ENCODE measurements at places on chromosomes 1 and 21.
A peak's percentile ranks its signal among the peaks of the same experiment; 100 is the strongest.

DNA sequence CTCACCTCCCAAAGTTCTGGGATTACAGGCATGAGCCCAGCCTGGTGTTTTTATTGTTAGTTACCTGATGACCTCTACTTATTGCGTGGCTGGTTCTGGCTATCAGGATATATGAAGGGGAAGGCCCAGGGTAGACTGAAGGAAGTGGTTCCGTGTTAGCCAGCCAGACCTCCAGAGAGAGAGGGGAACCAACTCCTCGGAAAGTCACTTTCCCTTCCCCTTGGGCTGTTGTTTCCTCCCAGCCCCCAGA is 2.5 kb upstream of the RCSD1 start:
- DNase-seq: no peak

DNA sequence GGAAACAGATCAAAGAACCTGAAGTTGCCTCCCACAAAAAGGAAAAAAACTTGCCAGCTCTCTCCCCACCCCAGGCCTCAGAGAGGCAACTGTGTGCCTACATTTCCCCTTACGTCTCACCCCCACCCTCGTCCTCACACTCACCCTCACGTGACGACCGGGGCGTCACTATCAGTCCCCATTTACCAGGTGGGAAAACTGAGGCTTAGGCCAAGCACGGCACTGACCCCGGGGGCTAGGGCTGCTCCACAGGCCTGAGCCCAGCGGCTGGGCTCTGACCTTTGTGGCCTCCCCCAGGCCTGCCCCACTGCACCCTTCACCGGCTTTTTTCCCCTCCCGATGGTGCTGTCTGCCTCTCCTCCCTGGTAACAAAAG is 51.5 kb upstream of the RUNX3 start:
- no peak for DNase-seq

DNA sequence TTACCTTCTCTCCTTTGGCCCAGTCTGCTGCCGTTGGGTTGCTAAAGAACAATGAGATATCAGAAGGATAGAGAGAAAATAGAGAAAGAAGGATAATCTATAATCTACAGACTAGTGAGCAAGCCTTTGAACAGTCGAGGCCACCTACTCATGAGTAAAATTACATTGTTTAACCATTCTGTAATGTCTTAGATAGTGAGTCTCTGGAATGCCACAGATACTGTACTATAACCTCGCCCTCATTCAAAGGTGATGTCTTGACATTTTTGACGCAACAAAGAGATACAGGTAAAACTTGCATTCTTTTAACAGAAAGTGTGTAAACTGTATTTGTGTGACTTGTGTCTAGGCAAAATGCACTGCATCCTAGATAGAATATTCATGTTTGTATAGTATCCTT is 77.9 kb downstream of the LAMC1 start:
- DNase-seq: no peak

- DNase-seq: no peak
These were observed 163.0 kb downstream of the GRIK3 start for GRCh38 chr1:36871146-36871971.

DNA sequence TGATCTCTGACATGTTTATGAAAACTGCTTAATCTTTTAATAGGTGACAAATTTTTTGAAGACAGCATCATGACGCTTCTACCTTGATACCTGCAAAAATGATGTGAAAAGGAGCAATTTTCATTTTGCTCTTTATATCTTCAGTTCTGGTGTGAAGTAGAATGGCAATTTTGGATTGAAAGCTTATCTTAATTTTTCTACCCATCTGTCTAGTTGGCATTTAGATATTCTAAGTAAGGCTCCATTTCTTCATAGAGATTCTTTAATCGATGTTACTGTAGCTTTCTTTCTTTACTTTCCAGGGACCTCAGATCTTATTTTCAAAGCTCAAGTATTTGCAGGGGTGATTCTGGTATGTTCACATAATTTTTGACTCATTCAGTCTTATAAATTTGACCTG is 32.3 kb upstream of the GPR52 start:
- no peak for DNase-seq

DNA sequence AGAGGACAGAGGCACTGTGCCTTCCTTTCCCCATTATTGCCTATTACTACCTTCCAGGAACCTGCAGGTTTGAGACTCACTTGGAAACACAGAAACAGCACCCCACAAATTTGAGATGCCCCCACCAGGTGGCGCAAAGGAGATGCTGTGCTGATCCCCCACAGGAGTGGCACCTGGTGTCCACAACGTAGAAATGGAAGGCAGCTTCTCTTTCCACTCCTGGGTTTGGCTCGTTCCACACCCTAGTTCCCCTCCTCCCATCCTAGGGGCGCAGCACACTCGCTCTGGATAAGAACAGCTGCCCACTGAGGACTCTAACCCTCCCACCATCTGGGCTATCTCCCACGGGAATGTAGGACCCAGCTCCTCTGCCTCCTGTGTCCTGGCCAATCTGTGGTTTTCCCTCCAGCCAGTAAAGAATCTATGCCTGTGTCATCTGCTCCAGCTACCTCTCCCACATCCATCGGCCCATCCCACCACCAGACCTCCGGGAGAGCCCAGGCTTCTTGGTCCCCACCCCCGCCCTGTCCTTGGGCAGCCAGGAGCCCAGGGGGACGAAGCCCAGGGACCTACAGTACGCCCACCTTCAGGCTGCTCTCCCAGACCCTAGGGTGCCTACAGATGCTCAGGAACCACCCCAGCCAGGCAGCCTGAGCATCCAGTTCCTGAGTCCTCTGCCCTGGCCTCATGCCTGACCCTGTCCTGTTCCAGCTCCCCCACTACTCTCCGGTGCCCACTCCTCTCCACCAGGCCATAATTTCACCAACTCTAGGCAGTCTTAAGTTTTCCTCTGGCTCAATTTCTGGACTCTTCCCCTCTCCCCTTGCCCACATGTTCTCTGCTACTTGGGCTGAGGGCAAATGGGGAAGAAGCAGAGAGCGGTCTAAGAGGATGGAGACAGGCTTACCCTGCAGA is 549 bp downstream of the THBS3 start:
- peak; percentile 87 for DNase-seq

GRCh38 chr1:151047925-151048644 is 534 bp downstream of the C1orf56 start:
- DNase-seq: peak; percentile 84

DNA sequence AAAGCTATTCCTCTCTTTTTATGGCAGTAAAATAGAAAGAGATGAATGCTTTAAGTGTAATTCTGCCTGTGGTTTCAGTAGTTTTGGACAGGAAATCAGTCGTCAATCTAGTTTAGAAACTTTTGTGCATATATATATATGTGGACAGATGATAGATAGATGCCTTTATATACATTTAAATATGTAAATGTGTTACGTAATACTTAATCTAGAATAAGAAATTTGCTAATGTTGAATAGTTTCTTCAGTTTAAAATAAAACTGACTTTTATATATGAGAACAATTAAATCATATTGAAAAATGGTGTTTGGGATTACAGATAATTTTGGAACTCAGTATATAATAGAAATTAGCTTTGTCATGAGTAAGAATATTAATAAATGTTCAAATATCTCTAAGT is 1165.7 kb upstream of the NCAM2 start:
- no peak for DNase-seq

- no peak for DNase-seq
These were observed 200.0 kb downstream of the LIPI start for GRCh38 chr21:14010729-14011128.

DNA sequence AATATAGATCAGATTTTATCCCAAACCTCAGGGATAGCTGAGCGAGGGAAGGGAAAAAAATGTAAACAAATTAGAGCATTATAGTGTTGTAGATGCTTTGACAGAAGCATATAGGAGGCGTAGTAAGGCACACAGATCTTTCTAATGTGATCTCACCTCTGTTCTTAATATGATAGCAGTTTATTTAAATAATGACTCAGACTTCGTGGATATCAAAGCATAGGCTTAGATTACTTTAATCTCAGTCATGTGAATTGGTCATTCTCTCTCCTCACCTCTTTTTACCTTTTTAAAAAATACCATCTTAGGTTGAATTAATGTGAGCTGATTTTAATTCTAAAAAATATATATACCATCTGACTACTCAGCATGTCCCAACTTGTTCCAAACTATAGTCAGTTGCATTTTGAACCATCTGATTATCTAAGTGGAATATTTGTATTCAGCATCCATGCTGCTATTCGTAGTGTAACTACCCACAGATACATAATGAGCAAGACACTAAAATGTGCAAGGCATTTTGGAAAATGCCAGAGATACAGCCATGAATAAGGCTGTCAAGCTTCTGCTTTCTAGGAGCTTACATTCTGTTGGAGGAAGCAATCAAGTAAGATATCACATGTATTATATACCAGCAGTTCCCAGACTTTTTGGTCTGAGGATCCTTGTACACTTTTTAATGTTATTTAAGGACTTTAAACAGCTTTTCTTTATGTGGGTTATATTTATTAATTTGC is 76.7 kb downstream of the OSBPL9 start:
- DNase-seq: no peak

DNA sequence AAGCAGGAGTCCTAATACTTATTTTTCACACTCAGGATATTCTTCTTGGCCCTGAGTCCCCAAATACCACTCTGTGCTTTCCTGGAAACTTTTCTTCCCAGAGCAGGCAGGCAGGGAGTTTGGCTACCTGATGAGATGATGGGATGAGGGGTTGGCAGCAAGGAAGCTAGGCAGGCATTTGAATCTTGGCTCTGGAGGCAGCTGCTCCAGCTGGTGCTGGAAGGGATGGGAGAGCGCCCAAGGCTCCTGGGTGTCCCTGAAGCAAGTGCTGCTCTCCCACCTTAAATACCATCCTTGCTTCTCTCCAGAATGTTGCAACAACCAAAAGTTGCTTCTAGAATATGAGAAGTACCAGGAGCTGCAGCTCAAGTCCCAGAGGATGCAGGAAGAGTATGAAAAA is 48.0 kb upstream of the TMEM125 start:
- DNase-seq: no peak

GRCh38 chr21:42770717-42771502 is 108.4 kb downstream of the WDR4 start:
- DNase-seq: no peak

DNA sequence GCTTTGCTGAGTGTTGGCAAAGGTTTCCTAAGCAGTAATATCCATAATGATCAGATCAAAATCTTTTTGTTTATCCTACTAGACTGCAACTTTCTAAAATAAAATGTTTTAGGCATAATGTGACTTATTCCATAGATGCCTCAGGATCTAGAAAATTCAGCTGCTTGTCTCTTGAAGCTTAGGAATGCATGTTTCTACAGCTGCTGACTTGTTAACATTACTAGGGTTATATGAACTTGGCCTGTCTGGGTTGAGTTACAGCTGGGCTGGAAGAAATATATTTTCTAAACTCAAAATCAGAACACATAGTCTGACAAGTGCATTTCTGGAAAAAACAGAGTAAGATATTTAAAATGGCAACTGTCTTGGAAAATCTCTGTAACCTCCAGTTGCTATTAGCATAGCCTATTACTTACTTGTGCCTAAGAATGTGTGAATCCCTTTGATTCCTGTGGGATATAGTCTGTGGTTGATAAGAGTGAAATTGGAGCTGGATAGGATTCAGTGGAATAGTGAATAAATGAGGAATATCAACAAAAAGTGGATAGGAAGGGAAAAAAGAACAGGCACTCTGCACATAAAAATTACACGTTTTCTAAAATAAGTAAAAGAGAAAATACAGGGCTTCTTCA is 61.2 kb downstream of the RGS4 start:
- no peak for DNase-seq

- no peak for DNase-seq
These were observed 165.7 kb upstream of the IRF2BP2 start for GRCh38 chr1:234775477-234776246.

- DNase-seq: no peak
These were observed 6.4 kb downstream of the DISP1 start for GRCh38 chr1:222821239-222821638.

DNA sequence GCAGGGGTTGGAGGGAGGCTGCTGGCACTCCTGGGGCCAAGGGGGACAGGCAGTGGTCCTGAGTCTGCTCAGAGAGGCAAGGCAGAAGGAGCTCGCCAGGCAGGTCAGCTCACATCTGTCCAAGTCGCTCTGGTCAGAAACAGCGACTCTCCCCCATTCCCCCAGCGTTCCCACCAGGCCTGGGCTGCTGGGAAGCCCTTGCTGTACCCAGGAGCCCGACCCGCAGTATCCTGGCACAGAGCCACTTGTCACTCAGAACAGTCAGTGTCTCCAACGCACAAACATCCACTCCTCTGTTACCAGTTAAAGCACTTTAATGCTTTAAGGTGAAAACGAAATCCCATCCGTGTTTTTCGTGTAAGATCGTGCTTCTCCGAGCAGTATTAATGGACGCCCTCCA is 16.6 kb upstream of the CCDC27 start:
- DNase-seq: no peak

DNA sequence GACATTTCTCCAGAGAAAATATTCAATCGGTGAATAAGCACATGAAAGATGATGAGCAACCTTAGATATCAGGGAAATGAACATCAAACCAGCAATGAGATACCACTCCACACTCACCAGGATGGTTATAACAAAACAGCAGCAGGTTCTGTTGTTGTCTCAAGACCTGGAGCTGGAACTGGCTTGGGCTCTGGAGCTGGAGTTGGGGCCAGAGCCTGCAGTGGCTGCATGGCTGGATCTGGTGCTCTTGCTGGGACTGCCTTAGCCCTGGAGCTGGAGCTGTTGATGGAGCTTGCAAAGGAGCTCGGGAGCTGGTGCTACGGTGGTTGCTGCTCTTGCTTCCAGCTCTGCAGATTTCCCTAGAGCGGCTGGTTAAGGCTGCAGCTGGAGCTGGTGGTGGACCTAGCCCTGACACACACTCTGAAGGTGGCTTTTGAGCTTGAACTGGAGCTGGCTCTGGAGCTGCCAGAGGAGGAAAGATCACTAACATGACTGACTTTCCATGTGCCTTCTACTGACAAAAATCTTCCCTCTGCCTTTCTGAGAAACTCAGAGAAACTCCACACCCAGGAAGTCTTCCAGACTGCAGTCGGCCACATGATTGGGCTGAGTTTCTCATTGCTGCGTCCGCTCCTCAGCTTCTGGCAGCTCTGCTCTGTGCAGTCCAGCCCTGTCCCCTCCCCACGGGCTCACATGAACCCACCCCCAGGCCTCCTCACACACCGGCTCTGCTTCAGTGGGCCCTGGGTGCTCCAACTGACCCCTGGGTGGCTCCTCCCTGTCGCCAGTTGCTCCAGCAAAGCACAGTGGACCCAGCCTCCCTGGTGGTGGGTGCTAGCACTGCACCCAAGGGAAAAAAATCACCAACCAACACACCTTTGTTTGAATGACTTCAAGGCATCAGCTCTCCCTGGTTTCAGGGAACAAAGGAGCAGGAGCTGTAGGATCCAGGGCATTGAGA is 139.1 kb upstream of the FMN2 start:
- DNase-seq: no peak

DNA sequence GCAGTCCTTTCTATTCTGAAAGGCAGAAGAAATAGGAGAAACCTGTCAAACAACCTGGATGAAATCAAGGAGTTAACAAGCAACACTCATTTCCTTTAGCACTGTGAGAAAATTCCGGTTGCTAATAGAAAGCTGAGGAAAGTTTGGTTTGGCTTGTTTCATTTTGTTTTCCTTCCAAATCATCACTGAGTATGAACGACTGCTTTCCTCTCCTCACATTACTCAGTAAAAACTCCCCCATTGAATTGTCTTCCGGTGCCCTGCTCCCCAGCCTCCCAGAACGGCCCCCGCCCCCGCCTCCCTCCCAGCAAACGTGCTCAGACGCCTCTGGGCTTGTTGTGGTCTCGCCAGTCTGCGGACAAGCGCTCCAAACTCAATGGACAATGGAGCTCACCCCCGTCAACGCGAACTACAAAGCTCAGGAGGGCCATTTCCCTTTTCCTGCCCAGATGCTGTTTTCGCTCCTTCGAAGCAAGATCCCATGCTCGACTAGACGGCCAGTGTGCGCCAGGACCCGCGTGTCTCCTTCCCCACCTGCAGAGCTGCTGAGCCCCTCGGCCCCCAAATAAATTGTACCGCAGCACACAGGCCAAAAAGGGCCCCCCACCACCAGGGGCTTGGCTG is 747 bp downstream of the STX6 start:
- peak; percentile 73 for DNase-seq
